GM03348 (cell line): ENCODE measurements at places on chromosomes 7 and 10.

DNA sequence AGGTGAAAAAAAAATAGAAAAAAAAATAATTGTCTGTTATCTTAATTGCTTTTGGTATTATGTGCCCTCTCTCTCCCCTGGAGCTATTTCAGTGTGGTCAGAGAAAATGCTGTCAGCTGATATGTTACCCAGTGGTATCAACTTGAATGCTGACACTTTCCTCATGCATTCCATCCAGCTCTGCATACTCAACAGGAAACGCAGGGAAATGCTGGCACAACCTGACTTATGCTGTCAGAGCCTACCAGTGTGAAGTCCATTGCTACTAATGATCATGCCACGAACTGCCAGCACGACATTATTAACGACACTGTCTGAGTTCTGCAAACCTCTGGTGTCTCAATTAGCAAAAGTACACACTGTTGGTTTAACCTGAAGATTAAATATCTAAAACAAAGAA is 182.8 kb downstream of the ZWINT start:
- no peak for DNase-seq

GRCh38 chr7:47307311-47307710 is 274.6 kb downstream of the TNS3 start:
- no peak for DNase-seq

- DNase-seq = no peak
These were observed 1.9 kb upstream of the ZNF212 start for GRCh38 chr7:149237502-149237901.

DNA sequence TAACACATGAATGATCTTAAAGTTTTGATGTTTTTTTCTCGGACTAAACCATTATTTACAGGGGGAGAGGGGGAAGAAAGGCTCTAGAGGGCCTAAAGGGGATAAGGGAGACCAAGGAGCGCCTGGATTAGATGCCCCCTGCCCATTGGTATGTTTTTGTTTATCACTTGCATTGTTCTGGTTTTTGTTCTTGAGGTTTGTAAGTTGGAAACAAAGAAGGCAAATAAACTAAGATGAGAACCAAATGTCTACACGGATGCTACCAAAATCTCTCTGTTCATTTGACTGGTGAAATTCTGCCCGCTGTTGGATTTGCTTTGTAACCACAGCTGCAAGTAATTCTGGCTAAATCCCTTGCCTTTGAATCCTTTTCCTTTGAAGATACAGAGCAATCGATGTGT is 99.8 kb upstream of the MACROH2A2 start:
- DNase-seq = no peak

DNA sequence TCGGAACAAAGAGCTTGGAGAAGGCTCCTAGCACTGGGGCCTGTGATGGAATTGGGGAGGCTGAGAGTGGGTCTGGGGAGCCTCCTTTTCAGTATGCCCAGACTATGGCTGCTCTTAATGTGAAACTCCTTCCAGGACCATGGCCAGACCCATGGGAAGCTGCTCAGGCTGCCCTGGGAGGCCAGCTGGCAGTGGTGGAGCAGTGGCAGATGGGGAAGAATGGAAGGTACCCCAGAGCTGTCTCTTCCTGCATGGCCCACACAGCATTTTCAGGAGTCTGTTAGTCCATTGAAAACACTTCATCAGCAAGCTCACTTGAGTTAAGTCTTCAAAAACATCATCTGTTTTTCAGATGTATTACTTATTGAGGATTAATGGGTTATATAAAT is 18.5 kb downstream of the NACAD start:
- DNase-seq = no peak

GRCh38 chr7:91567081-91568012 is 303.1 kb downstream of the FZD1 start:
- no peak for DNase-seq

- DNase-seq = no peak
These were observed 133.8 kb upstream of the PRSS1 start for GRCh38 chr7:142615508-142615907.
